ENCODE measurements at places on chromosomes 5 and 9.

DNA sequence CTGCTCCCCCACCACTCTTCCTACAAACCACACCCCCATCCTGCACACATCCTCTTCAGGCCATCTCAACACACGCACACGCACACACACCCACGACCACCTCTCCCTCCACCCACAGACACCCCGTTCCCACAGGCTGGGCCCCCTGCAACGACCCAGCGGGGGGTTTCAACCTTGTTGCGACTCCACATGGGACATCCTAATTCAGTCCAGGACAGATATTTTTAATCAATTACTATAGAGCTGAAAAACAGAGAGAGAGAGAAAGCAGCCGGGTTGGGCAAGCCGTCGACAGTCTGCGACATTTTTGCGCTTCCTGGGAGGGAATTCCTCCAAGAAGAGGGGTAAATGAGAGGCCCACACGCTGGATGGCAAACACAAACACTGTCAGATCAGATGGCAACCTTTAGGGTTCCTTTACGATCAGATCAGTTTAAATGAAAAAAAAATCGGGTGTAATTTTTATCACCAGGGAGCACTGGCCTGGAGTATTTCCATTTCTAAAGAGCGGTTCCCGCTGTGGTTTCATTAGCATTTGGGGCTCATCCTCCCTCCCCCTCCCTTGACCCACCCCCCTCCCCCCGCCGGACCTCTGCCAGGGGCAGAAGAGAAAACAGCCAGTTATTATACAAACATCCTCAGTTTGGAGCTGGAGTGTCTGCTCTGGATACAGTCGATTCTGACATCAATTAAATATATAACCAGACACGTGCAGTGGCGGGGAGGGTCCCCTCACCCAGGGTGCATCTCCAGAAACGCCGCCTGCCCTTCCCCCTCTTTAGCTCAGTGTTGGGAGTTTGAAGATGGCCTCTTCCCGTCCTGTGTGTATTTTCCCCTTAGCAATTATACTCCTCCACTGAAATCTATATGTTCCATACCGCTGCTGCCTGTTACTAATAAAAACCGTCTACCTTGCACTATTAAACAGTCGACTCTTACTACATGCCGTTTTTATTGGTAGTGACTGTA, 2.3 kb upstream of the IRX2 start:
- no peak for DNase-seq

- DNase-seq, result no peak
Observed at GRCh38 chr5:151450605-151451004, 3.2 kb downstream of the SLC36A1 start.

DNA sequence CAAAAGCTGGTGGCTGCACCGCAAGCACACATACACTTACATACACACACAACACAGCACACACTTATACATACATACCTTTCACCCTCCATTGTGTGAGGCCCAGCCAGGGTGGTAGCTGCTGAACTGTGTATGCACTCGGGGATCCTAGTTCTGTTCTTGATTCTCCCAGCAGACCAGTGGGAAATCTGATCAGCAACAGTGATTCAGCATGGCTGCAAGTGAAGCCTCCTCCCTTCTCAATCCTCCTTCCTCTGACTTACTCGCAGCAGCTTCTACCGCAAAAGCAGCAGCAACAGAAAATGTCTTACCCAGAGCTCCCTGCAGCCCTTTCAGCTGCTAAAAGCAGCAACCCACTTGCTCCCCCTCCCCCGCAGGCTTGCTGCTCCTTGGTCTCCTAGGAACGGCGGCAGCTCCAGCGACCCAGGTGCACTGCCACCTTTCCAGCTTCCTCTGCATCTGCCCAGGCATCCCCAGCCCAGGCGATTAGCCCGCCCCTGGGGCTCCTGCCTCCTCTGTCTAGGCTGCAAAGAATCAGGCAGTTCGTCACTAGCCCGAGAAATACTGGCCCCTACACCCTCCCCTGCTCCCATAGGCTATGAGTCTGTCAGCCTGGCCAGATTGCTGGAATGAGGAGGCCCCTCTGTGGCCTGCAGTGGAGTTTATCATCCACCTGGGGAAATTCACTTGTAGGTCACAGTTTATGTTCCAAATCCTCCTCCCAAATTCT, at the start of gene KLHL3:
KLHL3 (minus strand) TSS at position 535 of the 730 bp plus-strand sequence; CDS start at position 92, 443 bp downstream.
- peak; percentile 57 for DNase-seq

DNA sequence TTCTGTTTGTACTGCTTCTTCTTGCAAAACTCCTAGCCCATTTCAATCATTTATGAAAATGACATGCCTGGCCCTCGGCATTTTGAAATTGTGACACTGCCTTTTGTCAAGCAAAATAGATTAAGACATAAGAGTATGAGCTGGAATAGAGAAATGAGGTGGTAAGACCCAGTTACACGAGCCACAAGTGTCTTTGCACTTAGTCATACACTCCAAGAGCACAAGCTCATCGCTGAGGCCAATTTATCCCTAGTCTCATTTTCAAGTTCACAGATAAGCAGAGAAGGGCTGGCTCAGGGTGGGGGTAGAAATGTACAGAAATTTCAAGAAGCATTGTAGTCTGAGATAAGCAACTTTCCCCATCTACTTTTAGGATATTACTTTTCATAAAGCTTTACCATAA, 40.6 kb upstream of the MAP1B start:
- no peak for DNase-seq

GRCh38 chr9:130328349-130328801, 62.8 kb downstream of the HMCN2 start:
- peak; percentile 31 for DNase-seq

GRCh38 chr5:9156282-9156681, 389.6 kb downstream of the SEMA5A start:
- no peak for DNase-seq

GRCh38 chr9:15293804-15294316, 13.2 kb downstream of the TTC39B start:
- no peak for DNase-seq

GRCh38 chr9:90956026-90956810, 154.6 kb downstream of the SYK start:
- no peak for DNase-seq

DNA sequence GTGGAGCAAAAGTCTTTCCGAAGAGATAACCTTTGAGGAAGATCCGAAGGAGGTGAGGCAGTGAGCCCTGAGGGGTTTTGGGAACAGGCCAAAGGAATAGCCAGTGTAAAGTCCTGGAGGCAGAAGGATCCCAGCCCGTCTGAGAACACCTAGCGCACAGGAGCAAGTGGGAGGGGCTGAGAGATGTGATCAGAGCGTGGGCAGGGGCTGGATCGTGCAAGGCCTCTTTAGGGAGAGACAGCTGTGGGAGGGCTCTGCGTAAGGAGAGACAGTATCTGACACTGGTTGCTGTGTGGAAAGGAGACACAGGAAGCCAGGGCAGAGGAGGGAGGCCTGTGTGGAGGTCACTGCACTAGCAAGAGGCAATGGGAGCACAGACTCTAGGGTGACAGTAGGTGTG, 68.2 kb downstream of the BARX1 start:
- DNase-seq, result no peak

DNA sequence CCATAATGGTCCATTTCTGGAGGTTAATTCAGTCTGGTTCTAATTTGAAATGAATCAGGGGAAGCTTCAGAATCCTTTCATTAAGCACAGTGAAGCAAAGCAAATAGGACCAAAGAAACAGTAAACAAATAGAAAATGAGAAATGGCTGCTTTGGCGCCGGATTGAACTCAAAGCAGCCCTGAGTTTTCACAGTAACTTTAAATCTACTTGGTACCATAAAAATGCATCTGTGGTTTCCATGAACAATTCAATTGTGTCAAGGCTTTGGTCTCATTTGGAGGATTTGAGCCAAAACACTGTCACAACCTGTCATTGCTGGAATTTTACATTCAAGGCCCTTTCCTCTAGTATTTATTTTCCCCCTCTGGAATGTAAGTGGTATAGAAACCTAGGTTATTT, 25.9 kb upstream of the DAPK1 start:
- no peak for DNase-seq

DNA sequence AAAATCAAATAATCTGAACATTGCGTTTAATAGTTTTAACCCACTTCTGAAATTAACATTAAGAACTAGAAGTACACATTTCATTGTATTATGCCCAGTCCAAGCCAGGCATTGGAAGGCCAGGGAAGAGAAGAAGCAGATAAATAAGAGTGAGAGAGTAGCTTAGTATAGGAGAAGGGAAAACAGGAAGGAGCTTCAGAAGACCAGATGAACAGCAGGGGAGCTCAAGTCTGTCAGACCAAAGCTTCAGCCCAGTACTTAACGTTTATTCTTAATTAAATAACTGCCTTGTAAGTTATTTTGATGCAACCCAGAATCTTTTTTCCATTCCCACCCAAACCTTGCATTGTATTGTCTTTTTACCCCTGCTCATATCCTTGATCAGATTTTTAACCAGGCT, 11.5 kb upstream of the FAM120AOS start:
- DNase-seq, result no peak

GRCh38 chr9:133632806-133633680, 3.1 kb upstream of the DBH start:
- DNase-seq, result no peak

GRCh38 chr5:170393958-170394357, 4.8 kb upstream of the KCNMB1 start:
- DNase-seq, result no peak

DNA sequence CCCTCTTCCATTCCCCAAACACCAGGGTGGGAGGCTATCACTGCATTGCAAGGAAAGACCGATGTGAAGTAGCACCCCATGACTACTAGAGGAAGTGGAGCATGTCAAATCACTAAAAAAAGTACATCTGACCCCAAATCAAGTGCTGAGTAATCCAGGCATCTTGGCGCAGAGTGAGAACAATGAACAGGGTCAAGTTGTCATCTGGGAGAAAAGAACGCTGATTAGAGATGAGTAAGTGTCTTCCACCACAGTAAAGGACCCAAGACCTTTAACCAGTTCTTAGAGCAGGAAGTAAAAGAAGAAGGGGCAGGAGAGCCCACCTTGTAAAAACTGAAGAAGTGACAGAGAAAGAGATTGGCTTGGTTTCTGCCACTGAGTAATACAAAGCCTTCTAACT, 75.0 kb upstream of the RAD23B start:
- no peak for DNase-seq

DNA sequence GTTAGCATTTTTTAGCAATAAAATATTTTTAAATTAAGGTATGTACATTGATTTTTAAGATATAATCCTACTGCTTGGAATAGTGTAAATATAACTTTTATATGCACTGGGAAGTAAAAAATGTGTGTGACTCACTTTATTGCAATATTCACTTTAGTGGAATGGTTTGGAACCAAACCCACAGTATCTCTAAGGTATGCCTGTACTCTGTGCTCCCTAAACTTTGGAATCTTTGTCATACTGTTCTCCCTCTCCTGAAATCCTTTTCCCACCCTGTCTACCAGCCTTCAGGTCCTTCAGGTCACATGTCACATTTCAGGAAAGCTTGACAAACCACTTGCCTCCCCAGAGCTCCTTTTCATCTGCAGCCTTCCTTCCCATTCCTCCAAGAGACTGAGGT, 308.7 kb downstream of the SPOCK1 start:
- DNase-seq, result no peak

- peak; percentile 48 for DNase-seq
Observed at GRCh38 chr5:140632366-140633020, 482 bp downstream of the CD14 start.

DNA sequence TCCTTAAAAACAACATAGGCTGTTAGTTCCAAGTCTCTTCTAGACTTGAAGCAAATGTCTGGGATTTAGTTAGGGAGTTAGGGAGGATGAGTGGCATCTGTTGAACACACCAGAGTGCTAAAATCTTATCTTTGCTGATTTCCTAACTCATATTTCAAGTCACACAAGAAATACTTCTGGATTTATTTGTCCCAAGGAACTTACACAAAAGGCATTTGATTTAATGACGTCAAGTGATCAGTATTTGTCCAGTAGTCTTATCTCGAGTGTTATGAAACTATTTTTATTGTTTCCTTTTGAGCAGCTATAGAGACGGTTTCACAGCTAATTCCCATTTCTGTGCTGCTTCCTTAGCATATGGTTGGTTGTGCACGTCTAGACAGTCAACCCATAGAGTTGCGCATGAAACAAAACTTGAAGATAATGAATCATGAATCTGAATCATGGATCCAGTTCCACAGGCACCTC, 140.5 kb upstream of the TUT7 start:
- DNase-seq, result no peak

GRCh38 chr5:73120222-73121118, at the start of gene TMEM171:
TMEM171 (plus strand) TSS chr5:73120575; CDS start chr5:73123374, 2,799 bp downstream.
- DNase-seq, result peak; percentile 80

- DNase-seq, result no peak
Observed at GRCh38 chr5:167899490-167900070, 391.9 kb upstream of the WWC1 start.

- DNase-seq, result no peak
Observed at GRCh38 chr9:107351382-107352045, 68.4 kb downstream of the RAD23B start.

- no peak for DNase-seq
Observed at GRCh38 chr9:95741631-95742030, 133.9 kb upstream of the ERCC6L2 start.

DNA sequence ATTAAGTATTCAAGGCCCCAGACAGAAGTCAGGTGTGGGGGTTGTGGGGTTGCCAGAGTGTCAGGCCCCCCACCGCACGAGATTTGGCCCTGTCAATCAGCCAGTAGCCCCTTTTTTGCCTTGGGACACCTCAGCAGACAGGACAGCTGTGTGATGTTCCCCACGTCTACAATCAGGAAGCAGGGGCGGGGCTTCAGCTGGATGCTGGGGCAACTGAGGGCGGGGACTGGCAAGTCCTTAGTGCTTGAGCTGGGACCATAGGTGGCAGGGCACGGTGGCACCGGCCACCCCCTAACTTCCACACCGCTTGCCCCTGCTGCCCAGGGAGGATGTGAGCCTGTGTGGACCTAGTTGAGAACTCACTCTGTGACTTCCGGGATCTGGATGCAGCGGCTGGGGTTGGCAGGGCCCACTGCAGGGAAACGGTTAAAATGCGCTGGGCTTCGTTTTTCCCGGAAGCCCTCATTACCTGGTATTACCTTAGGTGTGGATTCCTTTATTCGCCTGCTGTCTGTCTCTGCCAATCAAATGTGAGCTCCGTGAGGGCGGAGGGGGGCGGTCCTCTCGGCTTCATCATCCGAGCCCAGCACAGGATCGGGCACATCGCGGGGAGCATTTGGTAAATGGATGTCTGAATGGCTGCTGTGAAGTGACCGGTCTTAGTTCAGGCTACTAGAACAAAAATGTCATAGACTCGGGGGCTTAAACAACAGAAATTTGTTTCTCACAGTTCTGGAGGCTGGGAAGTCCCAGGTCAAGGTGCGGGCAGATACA, 7.5 kb upstream of the GTF3C5 start:
- peak; percentile 78 for DNase-seq

- DNase-seq, result peak; percentile 56
Observed at GRCh38 chr5:80408484-80409366, 861 bp downstream of the ZFYVE16 start.

GRCh38 chr9:129994882-129995281, 48.1 kb downstream of the FNBP1 start:
- no peak for DNase-seq

GRCh38 chr9:19598722-19599121, 189.9 kb downstream of the ACER2 start:
- no peak for DNase-seq

- DNase-seq, result no peak
Observed at GRCh38 chr5:163968651-163969050, 463.2 kb downstream of the MAT2B start.

DNA sequence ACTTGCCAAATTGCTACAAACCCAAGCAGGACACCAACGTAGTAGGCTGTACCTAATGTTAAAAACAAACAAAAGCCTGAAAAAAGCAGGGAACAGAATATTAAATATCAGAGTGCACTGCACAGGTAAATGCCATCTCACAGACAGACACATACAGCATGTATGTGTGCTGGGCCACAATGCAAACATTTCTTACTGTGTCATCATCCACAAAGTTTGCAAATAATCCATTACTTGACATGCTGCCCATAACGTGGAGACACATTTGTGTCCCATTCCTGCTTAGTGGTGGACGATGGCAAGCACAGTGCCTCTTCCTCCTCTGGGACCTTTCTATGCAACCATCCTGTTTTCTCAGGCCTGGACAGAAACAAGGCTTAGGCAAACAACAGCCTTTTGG, 44.7 kb downstream of the GOLM1 start:
- DNase-seq, result no peak

Measured in left colon (tissue), 2 donors.